ENCODE measurements at places on chromosomes 11 and 22.

- no peak for DNase-seq
Measured at GRCh38 chr11:11993839-11994238, 14.6 kb downstream of the DKK3 start.

DNA sequence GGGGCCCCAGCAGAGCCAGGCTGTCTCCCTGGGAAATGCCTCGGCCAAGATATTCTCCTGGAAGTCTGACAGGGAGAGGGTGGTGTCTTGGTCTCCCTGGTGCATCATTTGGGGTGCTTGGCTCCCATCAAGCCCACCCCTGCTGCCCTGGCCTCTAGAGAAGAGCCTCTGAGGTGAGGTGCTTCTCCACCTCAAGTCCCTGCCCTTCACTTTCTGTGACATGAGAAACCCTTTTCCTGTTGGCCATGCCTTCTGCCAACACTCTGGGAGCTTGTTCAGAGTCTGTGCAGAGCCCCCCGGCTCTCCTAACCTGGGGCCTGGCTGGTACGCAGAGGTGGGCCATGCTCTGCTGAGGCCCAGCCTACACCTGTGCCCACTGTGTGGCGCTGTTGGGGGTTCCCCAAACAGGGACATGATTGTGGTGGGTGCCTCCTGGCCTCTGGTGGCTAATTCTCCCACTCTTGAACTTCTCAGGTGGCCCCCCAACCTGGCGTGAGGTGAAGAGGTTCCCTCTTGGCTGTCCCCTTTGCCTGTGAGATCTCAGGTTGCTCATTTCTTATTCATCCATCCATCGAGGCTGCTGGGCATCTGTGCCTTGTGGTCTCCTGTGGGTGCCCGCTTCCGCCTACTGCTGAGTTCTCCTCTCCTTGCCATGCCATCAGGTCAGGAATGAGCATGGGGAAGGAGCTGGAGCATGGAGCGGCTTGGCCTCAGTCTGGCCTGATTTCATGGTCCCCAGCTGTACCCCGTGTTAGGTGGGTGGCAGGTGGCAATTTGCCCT, 19.2 kb upstream of the DGCR8 start:
- DNase-seq: no peak

- DNase-seq: peak; percentile 80
Measured at GRCh38 chr22:30435674-30436126, 10.1 kb downstream of the MTFP1 start.

GRCh38 chr11:4639931-4640330, 2.7 kb downstream of the OR51D1 start:
- no peak for DNase-seq

GRCh38 chr11:19441288-19441687, 200.5 kb upstream of the E2F8 start:
- DNase-seq: no peak
